ENCODE measurements at places on chromosomes 16 and 17. TPM values are rescaled to one million over a fixed set of nuclear protein-coding genes. Genes with fewer than 3 reads are reported as not detected.

LITAFD gene
- not detected for total RNA-seq

C16orf86 gene
- total RNA-seq, result 2.6 TPM

TCAP gene
- 2.6 TPM for total RNA-seq

TBC1D3L gene
- 13.3 TPM for total RNA-seq

SLC16A13 gene
- total RNA-seq, result 21.5 TPM

PHB1 gene
- total RNA-seq, result 171 TPM

TRIM72 gene
- 0.06 TPM for total RNA-seq

AATK gene
- total RNA-seq, result 48.5 TPM

ARHGAP44 gene
- total RNA-seq, result 29.9 TPM

CCDC200 gene
- total RNA-seq, result not detected

STAT5B gene
- total RNA-seq, result 41.5 TPM

Data from left lung (tissue), 14 donors.